Caudate nucleus (tissue), 63 donors: ENCODE measurements at places on chromosomes 5 and 9.

GRCh38 chr5:76808141-76808691, 10.6 kb upstream of the F2RL1 start:
- no peak for DNase-seq

DNA sequence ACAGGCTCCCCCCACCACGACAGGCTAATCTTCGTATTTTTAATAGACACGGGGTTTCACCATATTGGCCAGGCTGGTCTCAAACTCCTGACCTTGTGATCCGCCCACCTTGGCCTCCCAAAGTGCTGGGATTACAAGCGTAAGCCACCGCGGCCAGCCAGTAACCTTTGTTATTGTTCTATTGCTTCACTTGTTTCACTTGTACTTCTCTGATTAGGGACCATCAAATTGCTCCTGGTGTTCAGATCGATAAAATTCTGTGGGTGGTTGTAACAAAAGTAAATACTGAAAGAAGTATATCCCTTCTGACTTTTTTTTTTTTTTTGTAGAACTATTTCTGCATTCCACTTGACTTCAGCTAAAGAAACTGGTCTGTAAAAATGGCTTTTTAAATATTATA, 445.5 kb upstream of the CDH10 start:
- no peak for DNase-seq

DNA sequence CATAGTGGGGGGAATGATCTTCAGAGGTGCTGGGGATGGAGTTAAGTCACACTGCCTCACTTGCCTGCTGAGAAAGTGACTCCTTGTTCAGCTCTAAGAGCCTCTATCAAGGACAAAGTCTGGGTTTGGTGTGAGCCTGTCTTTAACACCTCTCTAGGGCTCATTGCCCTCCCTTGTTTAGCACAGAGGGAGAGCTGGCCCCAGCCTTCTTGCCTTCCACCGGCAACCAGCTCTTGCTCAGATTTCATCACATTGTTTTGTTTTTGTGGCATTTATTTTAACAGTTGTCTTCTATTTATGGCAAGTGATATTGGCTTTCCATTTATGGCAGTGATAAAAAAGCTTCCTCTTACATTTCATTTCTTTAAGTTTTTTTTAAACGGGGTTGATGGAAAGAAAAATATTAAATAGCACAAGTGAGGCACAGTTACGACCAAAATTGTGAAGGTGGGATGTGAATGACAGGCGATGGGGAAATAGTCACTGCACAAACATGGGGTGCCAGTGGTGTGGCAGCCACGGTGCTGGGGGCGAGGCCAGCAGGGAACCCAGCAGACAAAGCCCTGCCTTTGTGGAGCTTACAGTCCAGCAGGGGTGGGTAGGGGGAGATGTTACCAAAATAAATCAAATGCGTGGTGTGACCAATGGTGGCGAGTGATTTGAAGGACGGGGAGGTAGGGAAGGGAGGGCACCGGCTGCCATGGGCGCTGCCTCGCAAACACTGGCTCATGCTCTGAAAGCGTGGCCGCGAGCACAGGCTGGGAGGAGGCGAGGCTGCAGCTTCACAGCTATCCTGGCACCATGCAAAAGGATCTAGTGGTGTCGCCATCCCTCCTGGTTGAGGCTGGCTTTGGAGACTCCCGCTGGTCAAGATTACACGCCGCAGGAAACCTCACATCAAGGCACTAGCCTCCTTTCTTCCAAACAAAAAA, 21.2 kb upstream of the UNC5A start:
- DNase-seq, result no peak

- no peak for DNase-seq
Observed at GRCh38 chr9:115746496-115746895, 407.1 kb upstream of the PAPPA start.
